ENCODE measurements at places on chromosomes 2 and 18.

DNA sequence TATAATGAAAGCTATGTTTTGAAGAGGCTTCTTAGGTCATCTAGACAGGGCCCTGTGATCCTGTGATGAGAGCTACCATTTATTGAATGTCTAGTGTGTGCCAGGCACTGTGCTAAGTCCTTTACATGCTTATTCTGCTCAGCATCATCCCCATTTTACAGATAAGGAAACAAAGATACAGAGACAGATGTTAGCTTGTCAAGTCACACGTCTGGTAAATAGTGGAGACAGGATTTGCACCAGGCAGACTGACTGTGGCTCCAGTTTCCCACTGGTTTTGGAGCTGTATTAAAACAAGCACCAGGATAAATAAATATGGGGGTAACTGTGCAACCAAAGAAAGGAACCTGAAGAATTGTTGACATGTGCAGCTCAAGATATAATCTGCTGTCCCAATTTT lies 19.2 kb upstream of the EML6 start:
- DNase-seq = no peak

DNA sequence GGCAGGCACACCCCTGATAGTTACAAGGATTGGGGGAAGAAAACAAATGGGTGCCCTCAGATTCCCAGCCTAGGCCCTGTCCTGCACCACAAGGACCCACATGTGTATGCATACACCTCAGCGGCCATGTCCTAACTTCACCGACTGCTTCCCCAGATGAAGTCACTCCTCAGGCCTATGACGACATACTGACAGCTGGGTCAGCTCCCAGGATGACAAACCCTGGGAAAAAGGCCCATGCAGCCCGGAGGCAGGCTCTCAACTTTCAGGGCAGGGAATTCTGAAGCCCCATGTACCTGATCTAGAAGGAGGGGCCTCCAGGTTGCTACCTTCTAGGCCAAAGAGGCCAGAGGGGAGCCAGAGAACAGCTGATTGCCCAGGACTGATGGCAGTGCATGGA lies 11.0 kb upstream of the PLEKHM3 start:
- no peak for DNase-seq

- no peak for DNase-seq
Observed at GRCh38 chr2:34736482-34736881, 1137.4 kb upstream of the FAM98A start.

DNA sequence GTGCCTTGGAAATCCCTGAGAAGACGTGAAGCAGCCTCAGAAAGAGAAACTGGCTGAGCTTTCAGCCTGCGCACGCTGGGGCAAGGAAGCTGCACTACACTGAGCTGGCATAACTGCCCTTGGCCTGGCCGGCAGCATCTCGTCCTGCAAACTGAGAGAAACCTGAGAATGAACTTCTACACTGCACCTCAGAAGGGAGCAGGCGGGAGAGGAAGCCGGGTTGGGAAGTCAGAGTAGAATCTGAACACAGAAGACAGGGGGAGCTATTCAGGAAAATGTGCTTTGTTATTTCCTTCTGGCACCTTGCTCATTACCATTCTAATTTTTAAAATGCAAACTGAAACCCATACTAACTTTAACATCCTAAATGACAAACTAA lies 70.9 kb downstream of the ZEB2 start:
- DNase-seq = no peak

GRCh38 chr2:2184549-2185249 lies 146.4 kb downstream of the MYT1L start:
- no peak for DNase-seq
